Choroid plexus epithelial cell (primary cell): ENCODE measurements at places on chromosomes 12 and 14.

GRCh38 chr12:58886474-58886873 lies 33.8 kb downstream of the LRIG3 start:
- DNase-seq: no peak

- no peak for DNase-seq
Measured at GRCh38 chr14:68663385-68664076, 129.3 kb downstream of the ZFP36L1 start.

DNA sequence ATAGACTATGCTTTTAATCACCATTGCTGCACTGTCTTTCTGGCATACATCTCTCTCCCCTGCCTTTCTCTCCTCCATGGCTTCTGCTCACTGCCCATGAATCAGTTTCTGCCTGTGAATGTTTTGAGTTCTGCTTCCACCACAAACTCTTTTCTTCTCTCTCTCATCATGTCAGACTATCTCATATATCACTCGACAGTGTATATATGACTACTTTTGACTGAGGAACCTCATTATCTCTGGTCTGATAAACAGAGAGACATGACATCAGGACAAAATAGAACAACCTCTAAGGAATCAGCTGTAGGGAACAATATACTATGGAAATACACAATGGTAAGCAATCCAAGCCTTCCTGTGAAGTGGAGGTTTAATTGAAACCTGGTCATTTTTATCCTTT lies 177.9 kb downstream of the FOXA1 start:
- no peak for DNase-seq

GRCh38 chr12:104482113-104482512 lies 25.4 kb downstream of the CHST11 start:
- no peak for DNase-seq

DNA sequence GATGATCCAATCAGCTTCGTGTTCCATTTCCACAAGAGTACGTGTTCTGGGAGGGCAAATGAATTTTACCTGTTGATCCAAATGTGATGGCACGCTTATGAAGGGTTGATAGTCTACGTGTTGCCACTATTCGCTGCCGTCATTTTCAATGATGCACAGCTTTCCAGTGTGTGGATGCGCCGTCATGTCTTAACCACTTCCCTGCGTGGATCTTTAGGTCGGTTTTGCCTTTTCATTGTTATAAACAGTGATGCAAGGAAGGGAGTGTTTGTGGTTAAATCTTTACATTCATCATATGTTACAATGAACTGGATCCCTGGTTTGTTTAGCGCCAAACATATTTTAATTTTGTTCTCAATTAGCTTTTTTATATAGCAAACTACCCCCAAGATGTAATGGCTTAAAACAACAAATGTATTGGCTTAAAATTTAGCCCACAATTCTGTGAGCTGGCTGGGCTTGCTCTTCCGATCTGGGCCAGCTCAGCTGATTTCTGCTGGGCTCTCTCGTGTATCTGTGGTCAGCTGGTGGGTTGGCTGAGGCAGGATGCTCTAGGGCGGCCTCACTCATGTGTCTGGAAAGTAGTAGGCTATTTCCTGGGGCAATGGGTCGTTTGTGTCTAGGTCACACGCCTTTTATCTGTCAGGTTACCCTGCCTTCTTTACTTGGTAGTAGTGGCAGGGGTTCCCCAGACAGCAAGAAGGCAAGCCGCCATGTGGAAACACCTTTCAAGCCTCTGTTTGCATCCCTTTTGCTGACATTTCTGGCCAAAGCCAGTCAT lies 176.7 kb downstream of the CRADD start:
- DNase-seq: no peak

DNA sequence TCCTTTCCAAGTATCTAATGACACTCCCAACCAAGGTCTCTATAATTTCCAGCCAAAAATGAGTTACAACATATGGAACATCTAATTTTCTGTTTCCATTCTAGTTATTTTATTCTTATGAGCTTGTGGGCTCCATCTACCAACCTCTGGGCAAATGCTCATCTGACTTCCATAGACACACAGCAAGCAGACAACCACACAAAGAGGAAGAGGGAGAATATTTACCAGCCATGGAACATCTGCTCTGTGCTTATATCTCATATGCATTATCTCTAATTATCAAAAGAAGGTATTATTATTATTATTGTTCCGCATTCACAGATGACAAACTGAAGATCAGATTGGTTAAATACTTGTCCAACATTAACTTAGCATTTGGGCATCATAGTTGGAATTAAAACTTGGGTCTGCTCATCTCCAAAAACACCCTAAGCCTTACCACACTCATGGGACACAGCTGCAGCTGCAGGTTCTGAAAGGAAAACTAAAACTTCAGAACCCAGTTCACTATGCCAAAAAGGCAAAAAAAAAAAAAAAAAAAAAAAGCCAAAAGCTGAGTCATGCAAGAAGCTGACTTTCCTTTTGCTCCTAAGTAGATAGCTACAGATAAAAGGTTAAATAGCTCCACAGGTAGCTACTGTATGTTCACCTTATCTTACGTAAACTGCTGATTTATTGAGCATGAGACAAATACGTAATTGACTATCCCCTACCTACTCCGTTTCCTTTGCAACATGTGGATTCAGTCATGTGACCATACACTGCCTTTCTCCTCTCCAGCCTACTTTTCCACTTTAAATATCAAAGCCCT lies 23.6 kb upstream of the TCL1B start:
- DNase-seq: no peak

- no peak for DNase-seq
Measured at GRCh38 chr12:117309276-117309925, 52.0 kb downstream of the NOS1 start.

- no peak for DNase-seq
Measured at GRCh38 chr12:90020014-90020413, 311.4 kb upstream of the ATP2B1 start.
